ENCODE measurements at places on chromosomes 12 and 14.

DNA sequence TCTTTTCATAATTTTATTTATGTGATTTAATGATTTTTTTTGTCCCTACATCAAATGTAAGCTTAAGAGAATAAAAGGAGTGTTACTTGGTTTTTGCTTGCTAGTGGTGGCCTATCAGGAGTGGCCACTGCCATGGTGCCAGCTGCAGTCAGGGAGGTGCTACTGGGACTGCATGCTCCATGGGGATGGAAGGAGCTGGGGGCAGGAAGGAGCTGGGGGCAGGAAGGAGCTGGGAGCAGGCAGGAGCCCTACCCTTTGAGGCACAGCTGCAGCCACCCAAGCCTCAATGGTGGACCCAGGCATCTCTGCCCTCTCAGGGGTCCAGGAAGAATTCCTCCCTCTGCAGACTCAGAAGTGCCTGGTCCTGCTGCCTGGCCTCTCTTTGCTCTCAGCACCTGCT, 796.0 kb downstream of the SLC16A7 start:
- DNase-seq, result no peak

GRCh38 chr12:106704081-106704480, 70.4 kb upstream of the RIC8B start:
- DNase-seq, result no peak

GRCh38 chr14:44803239-44803905, 158.4 kb downstream of the KLHL28 start:
- DNase-seq, result peak; percentile 70

DNA sequence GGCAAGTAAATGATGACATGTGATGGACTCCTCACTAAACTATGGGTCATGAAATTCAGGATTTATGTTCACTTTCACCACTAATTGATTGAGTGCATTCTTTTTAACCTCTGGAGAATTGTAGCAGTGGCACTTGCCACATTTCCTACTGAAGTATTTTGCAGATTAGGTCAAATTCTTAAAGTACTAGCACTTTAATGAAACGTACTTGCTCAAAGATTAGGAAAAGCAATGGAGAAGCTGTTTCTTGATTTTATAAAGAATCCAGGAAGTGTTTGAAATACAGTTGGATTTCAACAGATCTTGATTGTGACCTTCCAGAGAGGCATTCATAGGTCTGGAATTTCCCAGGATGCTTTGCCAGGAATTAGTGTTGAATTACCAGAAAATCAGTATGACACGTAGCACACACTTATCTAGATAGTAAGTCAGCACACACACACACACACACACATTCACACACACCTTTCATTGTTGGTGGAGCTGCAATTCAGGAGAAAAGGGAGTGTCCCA, 162.6 kb downstream of the MYRFL start:
- DNase-seq, result no peak

GRCh38 chr12:82425241-82425640, 66.9 kb downstream of the METTL25 start:
- no peak for DNase-seq

DNA sequence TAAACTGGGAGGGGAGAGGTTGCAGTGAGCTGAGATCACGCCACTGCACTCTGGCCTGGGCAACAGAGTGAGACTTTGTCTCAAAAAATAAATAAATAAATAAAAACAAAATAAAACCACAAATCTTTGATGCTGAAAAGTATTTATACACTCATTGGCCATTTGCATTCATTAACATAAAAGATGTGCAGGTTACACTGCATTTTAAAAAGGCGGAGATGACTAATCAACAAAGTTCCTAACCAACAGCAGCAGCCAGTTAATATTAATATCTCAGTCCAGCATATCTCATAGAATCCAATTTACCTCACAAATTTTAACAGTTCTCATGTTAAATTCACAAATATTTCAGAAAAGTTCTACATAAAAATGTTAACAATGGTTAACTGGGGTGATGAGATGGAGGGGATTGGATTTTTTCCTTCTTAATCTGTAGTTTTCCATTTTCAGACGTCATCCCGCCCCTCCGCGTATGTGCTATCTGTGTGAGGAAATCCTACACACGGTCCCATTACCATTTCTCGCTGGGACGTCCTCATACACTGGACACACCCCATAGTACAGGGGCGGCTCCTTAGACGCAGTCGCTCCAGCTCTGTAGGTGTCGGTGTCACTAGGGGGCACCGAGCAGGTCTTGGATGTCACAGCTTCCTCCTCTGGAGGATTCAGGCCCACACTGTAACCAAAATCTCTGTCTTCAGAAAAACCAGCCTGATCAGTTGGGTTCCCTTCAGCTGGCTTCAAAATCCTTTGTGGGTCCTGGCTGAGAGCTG, 7.3 kb downstream of the ANKLE2 start:
- peak; percentile 61 for DNase-seq

- peak; percentile 88 for DNase-seq
These were observed 25.6 kb upstream of the KRAS start for GRCh38 chr12:25276199-25276937.

Data from NB4 (cell line).